ENCODE measurements at places on chromosomes 7 and 10. TPM values are rescaled to one million over a fixed set of nuclear protein-coding genes. Genes with fewer than 3 reads are reported as not detected.

The PRKAR2B gene
- 7.6 TPM for total RNA-seq

- DNase-seq = no peak
Measured at GRCh38 chr10:102507521-102507920, 3.7 kb downstream of the SUFU start.

The TYW1B gene
- 1.8 TPM for total RNA-seq

DNA sequence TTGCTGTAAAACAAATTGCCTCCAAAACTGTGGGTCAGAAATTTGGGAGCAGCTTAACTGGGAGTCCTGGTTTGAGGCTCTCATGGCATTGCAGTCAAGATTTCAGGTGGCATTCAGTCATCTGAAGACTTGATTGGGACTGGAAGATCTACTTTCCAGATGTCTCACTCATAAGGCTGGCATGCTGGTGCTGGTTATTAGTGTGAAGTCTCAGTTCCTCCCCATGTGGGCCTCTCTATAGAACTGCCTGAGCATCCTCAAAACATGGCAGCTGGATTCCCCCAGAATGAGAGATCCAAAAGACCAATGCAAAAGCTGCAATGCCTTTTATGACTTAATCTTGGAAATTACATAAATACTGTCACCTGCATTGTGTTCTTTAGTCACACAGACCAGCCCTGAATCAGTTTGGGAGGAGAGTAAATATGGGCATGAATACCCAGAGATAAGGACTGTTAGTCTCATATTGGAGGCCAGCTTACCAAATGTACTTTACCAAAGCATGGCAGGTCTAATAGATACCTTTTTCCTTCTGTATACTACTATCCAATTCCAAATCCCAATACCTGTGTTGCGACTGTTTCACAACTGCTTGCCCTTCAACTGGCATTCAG, 6.5 kb upstream of the HERPUD2 start:
- DNase-seq = no peak

The CCL24 gene
- not detected for total RNA-seq
